ENCODE measurements at places on chromosomes 5 and 9.

DNA sequence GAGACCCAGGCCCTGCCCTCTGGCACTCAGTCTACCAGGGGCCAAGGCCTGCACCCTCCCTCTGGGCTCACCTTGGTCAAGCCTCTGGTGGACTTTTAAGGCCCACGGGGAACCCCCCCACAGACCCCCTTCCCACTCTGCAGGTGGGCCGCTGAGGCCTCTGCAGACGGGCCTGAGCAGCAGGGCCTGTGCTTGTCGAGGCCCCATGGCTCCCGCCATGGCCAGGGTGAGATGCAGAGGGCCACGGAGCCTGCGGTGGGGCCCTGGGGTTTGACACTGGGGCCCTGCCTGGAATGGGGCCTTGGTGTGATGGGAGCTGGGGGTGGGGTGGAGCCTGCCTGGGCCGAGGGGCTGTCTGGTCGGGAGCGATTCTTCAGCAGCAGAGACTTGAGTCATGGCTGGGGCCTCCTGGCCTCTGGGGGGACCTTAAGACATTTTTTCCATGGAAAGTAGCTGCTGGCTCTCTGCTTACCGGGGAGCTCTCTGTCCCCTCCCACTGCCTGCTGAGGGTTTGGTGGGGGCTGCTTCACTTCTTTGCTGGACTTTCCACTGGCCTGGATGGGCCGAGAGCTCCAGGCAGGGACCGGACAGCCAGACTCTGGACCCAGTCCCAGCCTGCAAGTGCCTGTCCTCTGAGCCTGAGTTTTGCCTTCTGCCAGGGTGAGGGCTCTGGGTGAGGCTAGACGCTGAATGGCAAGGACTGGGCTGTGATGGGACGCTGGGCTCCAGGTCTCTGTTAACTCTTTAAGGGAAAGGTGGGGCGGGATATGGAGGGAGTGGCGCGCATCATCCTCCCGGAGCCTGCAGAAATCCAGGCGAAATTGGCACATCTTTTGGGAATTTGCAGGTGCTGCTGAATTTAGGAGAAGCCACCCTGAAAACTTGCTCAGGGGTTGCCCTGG, 132.2 kb downstream of the RXRA start:
- DNase-seq: peak; percentile 87

DNA sequence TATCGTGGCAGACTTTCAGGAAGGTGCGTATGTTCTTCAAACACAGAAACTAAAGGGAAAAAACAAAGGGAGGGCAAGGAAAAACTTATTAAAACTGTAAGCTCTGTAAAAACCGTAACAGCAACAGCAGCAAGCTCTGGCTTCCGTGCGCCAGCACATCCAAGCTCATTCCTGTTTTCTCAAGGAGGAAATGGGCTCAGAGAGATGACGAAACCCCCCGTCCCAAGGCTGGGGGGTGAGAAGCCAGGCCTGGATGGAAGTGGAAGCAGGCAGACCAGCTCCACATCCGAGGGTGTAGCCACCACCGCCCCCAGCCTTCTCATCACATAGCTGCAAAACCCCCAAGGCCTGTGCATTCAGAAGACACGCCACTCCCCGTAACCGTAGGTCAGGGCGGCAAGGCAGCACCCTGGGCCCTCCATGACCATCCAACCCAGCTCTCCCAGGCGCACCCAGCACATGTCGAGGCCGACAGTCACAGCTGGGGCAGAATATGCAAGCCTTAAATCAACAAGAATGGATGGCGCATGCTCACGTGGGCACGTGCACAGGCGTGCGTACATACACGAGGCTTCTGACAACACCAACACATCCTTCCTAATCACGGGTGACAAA, 52.8 kb downstream of the VAV2 start:
- DNase-seq: no peak

- no peak for DNase-seq
These were observed 10.3 kb upstream of the NEUROG1 start for GRCh38 chr5:135546101-135546500.

DNA sequence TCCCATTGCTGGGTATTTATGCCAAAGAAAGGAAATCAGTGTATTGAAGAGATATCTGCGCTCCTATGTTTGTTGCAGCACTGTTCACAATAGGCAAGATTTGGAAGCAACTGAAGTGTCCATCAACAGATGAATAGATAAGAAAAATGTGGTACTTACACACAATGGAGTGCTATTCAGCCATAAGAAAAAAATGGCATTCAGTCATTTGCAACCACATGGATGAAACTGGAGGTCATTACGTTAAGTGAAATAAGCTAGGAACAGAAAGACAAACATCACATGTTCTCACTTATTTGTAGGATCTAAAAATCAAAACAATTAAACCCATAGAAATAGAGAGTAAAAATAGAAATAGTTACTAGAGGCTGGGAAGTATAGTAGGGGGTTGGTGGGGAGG, 1133.1 kb upstream of the ACO1 start:
- DNase-seq: no peak

- DNase-seq: no peak
These were observed 94.0 kb downstream of the ZNF608 start for GRCh38 chr5:124652514-124652819.

DNA sequence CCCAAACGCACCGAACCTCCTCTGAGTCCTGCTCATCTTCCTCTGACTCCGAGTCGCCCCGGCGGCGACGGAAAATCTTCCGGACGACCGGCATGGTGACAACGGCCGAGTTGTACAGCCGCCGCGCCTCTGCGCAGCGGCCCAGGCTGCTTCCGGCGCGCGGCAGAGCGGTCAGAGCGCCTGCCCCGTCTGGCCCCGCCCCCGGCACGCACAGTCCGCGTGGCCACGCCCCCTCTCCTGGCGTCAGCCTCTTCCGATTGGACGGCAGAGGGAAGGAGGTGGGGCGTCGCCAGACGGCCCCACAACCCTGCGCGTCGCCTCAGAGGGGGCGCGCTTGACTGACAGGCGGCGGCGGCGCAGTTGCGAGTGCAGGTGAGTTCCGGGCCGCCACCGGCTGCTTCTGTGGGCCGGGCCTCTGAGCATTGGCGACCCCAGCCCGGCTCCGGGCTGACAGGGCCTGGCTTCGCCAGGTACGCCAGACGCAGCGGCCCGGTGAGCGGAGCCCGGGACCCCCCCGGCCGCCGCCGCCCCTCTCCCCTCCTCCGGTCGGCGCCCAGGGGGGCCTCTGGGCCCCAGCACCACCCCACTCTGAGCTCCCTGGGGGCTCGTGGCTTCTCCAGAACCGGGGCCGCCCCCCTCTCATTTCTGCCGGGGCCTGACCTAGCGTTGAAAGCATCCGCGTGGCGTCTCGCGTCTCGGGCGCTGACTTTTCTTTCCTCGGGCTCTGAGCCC, at the start of the genes C9orf78 and USP20:
TSS of gene C9orf78 (minus strand) at position 148 of the 732 bp plus-strand sequence. CDS start at position 94, 54 bp downstream.
TSS of gene USP20 (plus strand) at position 331 of the 732 bp plus-strand sequence. CDS start 17,098 bp downstream, outside the sequence.
- DNase-seq: peak; percentile 97

DNA sequence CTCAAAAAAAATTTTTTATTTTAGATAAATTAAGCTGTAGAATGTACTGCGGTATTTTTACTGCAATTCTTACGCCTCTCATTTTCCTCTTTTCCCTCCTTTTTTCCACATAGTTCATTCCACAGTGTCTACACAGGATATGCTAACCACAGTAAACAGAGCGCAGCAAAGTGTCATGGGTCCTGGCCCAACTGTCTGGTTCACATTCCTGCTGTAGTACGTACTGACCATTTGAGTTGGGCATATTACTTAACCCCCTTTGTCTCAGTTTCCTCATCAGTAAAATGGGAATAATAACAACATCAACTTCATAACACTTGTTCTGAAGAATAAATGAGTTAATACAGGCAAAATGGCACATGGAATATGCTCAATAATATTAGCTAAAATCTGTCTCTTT, 41.6 kb downstream of the SLC44A1 start:
- DNase-seq: no peak

DNA sequence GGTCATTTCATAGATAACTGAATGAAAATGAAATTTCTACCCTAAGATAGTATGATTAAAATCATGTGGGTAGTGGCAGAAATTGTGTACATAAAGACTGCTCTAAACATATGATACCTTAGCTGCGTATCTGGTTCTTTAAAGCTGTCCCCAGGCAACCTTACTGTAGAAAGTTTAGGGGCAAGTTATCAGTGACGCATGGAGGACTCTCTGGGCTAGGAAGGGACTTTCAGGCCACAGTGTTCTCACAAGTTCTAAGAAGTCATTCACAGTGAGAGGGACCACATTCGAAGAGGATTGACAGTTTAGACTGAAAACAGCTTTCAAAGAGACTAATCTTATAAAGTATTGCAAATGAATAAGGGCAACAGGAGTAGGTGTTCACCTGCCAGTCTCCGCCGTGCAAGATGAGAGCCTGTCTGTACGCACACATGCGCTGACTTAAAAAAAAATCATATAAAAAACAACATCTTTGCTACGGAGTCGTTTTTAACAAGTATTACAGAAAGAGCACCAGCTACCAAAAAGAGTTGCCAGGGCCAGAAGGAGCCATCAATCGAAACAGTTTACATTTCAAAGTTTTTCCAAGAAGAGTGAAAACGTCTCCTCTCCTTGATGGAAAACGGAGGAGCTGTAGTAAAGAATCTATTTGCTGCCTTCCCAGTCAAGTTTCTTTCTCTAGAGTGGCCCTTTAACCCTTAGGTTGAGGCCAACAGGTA, 146.3 kb downstream of the CETN3 start:
- no peak for DNase-seq

GRCh38 chr5:167525004-167525403, 766.4 kb upstream of the WWC1 start:
- no peak for DNase-seq

DNA sequence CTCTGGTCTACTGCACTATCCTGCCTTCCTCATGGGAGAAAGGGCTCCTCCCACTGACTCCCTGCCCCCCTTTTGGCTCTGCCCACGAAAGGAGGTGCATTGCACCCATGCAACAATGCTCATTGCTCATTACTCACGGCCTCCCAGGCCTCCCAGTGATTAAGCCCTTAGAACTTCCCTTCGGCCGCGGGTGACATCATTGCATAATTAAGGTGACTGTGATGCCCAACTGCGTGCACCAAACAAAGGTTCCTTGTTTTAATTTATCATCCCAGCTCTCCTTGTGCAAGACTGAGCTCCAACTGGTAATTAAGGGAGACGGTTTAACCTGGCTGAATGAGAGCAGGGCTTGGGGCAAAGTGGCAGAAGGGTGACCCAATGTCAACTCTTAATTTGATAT, 180.4 kb downstream of the GAS1 start:
- no peak for DNase-seq

DNA sequence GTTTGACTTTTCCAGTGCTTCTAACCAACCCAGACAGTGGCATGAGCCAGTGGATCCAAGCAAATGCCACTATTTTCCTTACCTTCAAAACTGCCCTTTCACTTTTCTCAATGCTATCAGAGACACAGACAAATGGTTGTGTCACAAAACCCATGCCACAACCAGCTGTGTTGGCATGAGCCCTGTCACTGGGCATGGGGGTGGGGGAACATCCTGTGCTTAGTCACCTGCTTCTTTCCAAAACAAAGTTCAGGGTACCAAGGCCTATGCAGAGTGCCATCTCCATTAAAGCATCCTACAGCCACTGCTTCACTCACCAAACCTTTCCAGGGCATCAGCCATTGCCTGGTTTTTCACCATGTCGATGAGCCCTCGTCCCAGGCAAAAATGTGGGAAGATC, 30.1 kb downstream of the NIPSNAP3B start:
- no peak for DNase-seq

GRCh38 chr9:121242219-121242958, 25.6 kb upstream of the GSN start:
- no peak for DNase-seq

- no peak for DNase-seq
These were observed 532.4 kb downstream of the TLR4 start for GRCh38 chr9:118236625-118237024.

GRCh38 chr9:89448381-89448780, 49.5 kb downstream of the SEMA4D start:
- no peak for DNase-seq

GRCh38 chr9:7121055-7121454, 363.3 kb downstream of the KDM4C start:
- DNase-seq: no peak

GRCh38 chr5:10354048-10354872, 765 bp downstream of the MARCHF6 start:
- peak; percentile 74 for DNase-seq

- DNase-seq: no peak
These were observed 8.1 kb upstream of the MAT2B start for GRCh38 chr5:163497315-163497714.

DNA sequence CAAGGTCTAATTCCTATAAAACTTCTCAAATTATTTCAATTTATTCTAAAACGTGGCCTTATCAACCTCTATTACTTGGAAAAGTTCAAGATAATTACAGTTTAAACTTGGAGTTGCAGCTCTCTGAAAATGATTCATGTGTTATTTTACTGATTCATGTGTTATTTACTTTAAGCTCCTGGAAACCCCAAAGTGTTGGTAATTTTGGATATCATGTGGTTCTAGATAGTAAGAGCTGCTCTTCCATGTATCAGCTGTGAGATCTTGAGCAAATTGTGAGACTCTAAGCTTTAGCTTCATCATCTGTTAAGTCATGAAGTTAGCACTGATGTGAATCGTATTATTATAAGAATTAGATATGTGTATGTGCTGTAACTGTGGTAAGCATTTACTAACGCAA, 749.2 kb downstream of the TLE4 start:
- DNase-seq: no peak

DNA sequence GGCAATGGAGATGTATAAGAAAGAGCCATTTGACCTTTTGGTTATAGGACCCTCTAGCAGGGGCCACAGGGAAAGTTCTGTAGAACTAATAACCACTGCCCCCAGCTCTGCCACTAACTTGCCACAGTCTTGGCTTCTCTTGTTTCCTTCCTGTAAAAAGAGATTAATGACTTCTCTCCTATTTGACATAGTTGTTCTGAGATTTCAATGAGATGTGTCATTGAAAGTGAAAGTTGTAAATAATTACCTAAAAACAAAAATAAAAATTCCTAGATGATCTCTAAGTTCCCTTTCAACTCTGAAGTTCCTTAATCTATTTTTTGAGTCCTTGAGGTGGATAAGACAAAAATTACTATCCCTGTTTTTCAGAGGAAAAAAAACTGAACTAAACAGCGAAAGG, 1.4 kb upstream of the KIF12 start:
- peak; percentile 8 for DNase-seq

DNA sequence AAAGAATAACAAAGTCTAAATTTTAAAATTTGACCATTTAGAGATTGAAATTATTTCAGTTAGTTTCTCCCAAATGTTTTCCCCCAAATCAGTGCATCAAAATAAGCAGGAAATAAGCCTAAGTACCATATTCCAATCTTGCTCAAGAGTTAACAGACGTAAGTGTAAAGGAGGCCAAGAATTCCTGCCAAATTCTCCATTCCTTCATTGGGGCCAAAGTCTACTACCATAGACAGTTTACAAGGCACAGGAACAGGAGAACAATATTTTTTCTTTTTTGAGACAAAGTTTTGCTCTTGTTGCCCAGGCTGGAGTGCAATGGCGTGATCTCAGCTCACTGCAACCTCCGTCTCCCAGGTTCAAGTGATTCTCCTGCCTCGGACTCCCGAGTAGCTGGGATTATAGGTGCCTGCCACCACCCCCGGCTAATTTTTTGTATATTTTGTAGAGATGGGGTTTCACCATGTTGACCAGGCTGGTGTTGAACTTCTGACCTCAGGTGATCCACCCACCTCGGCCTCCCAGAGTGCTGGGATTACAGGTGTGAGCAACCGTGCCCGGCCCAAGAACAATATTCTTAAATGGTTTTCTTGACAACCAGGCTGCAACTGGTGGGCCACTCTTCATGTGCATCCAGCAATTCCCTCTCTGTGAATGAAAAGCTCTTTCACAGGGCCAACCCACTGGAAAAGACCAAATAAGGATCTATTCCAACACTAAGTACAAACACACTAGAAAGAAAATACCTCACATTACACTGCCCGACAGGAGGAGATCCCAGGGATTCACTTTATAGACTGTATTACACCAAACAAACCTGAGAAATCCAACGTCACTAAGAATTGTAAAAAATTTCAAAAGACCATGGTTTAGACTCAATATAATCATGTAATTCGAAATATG, 127.7 kb downstream of the MAPKAP1 start:
- no peak for DNase-seq
